ENCODE measurements at places on chromosomes 3 and 15.
A peak's percentile ranks its signal among the peaks of the same experiment; 100 is the strongest.

GRCh38 chr3:191376516-191377141, 46.3 kb upstream of the UTS2B start:
- no peak for DNase-seq

- DNase-seq: no peak
These were observed 5.7 kb downstream of the GPR160 start for GRCh38 chr3:170043506-170043905.

DNA sequence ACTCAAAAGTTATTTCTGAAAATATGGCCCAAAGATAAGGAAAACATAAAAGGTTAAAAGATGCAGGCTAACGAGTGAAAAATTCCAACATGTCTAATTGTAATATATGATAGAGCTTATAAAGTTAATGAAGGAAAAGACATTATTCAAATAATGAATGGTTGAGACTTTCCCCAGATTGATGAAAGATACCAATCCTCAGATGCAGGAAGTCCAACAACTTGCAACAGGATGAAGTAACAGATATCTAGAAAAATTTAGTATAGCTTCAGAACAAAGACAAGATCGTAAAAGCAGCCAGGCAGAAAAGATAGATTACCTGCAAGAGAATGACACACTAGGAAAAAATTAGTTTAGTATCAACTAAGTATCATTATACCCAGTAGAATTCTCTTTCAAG, 546.4 kb upstream of the PPP2R3A start:
- DNase-seq: no peak

- DNase-seq: no peak
These were observed 209.2 kb upstream of the CDIN1 start for GRCh38 chr15:36370051-36370730.

- no peak for DNase-seq
These were observed 84.7 kb downstream of the EOMES start for GRCh38 chr3:27637346-27637995.

DNA sequence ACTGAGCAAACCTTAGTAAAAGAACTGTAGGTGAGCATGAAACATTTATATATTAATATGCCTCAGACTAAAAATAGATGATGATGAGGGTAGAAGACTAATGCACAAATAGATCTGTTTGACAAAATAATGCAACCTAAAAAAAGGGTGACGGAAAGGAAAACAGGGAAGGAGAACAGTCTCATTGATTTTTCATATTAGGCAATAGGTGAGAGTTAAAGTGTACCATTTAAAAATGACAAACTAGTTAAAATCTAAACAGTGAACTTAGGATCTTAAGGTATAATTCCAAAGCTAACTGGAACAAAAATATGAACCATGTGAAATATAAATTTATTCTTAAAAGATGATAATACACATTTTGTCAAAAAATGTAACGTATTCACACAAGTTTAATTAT, 1347.6 kb downstream of the SI start:
- no peak for DNase-seq

- no peak for DNase-seq
These were observed 1.2 kb downstream of the UROC1 start for GRCh38 chr3:126516152-126516935.

- DNase-seq: no peak
These were observed 3.9 kb downstream of the PHLDB2 start for GRCh38 chr3:111862974-111863373.

DNA sequence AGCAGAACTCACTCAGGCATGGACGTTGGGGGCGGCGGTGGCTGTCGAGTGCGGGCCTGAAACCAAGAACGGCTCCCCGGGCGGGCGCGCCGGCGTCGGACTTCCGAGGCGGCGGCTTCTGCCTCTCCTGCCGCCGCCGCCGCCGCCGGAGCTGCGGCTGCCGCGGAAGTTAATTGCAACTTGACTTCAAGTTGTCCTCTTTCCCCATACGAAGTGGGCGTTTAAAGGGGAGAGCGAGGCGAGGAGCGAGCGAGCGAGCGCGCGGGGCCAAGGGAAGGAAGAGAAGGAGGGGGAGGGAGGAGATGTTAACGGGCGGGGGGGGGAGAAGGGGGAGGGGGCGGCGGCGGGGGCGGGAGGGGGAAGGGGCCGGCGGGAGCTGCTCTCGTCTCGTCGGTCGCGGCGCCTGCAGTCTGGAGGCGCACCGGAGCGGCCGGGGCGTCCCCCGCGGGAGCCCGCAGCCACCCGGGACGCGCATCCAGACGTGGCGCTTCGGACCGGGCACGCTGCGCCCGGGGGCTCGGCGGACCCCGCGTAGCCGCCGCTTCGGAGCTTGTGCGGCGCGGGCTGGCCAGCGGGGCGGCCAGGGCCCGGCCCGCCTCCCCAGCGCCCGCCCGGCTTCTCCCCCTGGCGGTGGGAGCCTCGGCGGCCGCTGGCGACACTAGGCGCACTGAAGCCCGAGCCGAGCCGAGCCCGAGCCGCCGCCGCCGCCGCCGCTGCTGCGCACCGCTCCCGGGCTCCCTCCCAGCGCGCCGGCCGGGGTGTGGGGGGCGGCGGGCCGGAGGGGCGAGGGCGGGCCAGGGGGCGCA, 19.7 kb upstream of the SATB1 start:
- DNase-seq: peak; percentile 66

- no peak for DNase-seq
These were observed 31.8 kb upstream of the CRTC3 start for GRCh38 chr15:90497912-90498311.

DNA sequence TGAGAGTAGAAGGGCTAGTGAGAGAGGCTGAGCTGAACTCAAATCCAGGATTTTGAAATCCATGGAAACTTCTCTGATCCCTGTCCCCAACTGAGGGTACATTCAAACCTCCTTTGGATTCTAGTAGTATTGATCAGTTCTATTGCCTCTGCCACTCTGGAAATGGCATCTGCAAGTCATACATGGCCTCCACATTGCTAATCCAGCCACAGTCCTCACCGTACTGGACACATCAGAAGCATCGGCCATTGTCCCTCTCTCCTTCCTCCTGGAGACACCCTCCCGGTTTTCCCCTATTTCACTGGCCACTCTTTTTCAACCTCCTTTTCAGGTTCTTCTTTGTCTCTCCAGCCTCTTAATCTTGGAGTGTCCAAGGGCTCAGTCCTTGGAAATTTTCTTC, 66.9 kb downstream of the ETV5 start:
- no peak for DNase-seq

DNA sequence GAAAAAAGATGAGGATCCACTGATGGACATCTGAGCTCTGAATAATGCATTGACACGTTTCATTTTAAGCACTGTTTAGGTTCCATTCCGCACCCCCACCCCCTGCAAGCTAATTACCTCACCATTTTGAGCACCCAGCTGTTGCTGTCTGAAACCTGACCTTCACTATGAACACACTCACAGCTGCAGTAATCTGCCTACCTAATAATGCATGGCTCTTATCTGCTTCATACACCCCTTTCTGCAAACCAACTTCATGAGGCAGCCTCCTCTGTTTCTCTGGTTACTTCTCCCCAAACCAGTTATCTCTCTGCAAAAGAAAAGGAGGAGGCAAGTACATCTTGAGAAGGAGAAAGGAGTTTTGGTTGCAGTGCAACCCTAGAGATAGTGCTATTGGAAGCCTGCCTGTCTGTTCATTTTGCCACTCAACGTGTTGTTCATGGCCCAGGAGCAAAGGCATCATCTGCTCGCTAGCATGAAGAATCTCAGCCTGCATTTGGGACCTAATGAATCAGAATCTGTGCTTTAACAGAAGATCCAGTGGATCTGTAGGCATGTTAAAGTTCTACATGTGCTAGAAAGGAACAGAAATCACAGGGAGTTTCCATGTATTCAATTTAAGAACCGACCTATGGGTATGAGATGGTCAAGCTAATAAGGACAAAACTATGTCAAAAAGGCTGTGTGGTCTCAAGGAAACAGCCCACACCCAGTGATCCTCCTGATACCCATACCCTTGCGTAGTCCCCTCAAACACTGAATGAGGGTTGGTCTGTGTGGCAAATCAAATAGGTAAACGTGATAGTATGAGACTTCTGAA, 87.2 kb downstream of the MB21D2 start:
- no peak for DNase-seq

DNA sequence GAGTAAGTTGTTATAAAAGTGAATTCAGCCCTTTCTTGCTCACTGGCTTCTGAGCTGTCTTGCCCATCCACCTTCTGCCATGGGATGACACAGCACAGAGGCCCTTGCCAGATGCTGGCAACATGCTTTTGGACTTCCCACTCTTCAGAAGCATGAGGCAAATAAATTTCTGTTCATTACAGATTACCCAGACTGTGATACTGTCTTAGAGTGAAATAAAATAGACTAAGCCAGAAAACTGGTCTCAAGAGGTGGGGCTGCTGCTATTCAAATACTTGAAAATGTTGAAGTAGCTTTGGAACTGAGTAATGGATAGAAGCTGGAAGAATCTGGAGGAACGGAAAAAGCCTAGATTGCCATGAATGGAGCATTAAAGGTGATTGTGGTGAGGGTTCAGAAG, 170.4 kb downstream of the ZMAT3 start:
- DNase-seq: no peak

DNA sequence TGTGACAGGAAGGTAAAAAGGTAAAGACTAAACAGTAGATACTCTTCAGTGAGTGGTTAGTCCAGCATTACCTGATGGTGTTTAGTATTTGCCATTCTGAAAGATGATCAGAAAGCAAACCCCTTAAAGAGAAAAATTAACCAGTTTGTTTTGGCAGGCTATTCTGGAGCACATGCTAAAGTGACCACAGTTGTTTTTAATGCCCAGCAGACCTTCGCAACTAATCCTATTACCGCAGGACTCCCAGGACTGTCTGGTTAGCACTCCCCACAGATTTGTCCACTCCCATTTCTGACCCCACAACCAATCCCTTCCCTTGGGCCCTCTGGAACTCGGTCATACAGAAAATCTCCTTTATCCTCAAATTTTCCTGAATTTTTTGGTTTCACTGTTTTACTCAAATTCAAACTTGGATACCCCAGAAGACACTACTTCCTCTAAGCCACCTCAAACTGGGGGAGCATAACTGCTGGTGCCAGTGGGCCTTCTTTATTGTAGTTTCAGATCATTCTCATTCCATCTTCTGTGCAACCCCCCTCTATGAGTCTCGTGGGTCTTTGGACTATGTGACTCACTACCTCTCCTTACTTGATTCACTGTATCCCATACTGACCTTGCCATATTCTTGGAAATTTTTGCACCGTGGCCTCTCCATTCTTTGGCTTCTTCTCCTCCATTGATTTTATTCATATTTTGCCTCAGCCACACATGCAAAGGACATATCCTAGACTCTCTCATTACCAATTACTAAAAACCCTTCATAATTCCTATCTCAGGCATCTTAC, 104.4 kb downstream of the RBMS3 start:
- no peak for DNase-seq

Measured in activated CD8-positive, alpha-beta memory T cell treated with anti-CD3 and anti-CD28 coated beads for 1 hour (primary cell).